ENCODE measurements at places on chromosomes 6 and 20.

DNA sequence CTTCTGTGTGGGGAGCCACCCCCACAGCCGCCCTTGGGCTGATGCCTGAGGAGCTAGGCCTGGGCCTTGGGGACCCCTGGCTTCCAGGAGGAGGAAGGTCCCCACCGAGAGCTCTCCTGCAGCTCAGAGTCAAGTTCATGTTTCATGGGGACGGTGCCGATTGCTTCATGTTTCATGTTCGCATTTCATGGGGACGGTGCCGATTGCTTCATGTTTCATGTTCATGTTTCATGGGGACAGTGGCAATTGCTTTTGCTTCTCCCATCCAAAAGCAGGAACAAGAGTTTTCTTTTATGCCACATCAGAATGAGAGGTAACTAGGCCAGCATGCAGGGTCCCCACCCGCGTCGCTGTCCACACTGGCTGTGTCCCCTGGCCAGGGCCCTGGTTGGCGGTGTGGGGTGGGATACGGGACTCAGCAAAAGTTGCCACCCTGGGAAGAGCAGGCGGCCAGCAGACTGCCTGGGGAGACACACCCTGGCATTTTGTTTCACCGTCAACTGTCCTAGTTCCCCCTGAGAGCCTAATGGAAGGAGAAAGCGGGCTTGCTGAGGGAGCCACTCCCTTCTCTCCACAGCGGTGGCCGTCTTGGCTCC is 46.0 kb downstream of the DACT2 start:
- DNase-seq = no peak

DNA sequence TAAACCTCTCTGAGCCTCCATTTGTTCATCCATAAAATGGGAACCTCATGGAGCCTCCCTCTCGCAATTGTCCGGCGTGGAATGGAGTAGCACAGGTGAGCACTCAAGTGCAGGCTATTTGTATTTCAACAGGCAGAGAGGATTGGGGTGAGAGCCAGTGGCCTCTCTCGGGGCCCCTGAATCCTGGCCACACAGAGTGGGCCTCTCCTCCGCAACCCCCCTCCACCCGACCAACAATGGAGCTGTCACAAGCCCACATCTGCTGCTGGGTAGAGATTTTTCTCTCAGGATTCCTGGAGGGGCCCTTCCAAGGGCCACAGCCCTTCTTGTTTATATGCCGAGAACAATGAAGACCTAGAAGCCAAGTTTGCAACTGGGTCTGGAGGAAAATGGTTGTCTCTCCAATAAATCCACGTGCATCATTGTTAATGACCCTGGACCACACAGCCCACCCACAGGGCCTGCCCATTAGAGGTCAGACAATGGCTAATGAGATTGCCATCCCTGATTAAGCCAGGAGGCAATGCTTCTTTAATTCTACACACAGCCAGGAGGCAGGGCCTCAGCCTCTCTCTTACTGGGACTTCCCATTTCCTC is 233.0 kb downstream of the ANKRD60 start:
- DNase-seq = no peak

- DNase-seq = peak; percentile 100
Observed at GRCh38 chr6:32195652-32195901, 3.1 kb upstream of the GPSM3 start.

- no peak for DNase-seq
Observed at GRCh38 chr20:64068386-64069208, 5.6 kb downstream of the TCEA2 start.

DNA sequence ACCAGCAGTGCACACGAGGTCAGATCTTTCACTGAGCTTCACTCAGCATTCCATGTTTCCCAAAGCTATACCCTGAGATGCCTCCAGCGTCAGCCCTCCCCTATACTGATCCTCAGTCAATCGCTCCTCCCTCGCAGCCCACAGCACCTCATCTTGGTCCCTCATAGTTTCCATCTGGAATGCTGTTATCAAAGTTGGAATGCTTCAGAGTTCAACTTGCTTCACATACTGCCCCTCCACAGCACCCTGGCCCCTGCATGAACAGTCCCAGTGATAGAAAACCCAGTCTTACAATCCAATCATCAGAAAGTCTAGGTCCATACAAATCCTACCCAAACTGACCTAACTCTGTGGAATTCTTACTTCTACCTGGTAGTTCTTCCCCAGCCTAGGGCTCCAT is 20.0 kb downstream of the SPAG4 start:
- no peak for DNase-seq

GRCh38 chr6:168200571-168201134 is 118.9 kb downstream of the DACT2 start:
- DNase-seq = no peak
